Naive thymus-derived CD4-positive, alpha-beta T cell (primary cell): ENCODE measurements at places on chromosomes 6 and 20. TPM values are rescaled to one million over a fixed set of nuclear protein-coding genes. Genes with fewer than 3 reads are reported as not detected.

Gene NDUFAF5
- 29.9 TPM for total RNA-seq

DNA sequence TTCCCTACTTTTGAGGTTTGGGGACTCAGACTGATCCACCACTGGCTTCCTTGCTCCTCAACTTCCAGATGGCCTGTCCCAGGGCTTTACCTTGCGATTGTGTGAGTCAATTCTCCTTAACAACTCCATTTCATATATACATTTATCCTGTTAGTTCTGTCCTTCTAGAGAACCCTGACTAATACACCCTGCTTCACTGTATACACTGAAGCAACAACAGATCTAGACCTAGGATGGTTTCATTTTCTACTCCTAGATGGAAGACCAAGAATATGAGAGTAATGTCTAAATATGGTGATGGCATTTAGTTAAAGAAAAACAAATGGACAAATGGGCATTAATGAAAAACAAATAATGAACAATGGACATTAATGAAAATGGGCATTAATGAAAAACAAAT lies 225.6 kb downstream of the LMBRD1 start:
- H3K27ac ChIP-seq, result no peak overlapping the region
- no peaks in the 10 kb centered on the region for H3K36me3 ChIP-seq
- no peaks in the 10 kb centered on the region for H3K4me1 ChIP-seq
- DNase-seq, result no peak
- no peak overlapping the region for H3K4me3 ChIP-seq

GRCh38 chr6:154441995-154442310 lies 68.5 kb downstream of the CNKSR3 start:
- no peaks in the 10 kb centered on the region for H3K4me1 ChIP-seq
- H3K27ac ChIP-seq, result no peak overlapping the region
- no peaks in the 10 kb centered on the region for H3K27me3 ChIP-seq

Gene PPIL6
- 0.58 TPM for total RNA-seq

Gene CUL7
- 11.6 TPM for total RNA-seq

Gene RBM24
- not detected for total RNA-seq

DNA sequence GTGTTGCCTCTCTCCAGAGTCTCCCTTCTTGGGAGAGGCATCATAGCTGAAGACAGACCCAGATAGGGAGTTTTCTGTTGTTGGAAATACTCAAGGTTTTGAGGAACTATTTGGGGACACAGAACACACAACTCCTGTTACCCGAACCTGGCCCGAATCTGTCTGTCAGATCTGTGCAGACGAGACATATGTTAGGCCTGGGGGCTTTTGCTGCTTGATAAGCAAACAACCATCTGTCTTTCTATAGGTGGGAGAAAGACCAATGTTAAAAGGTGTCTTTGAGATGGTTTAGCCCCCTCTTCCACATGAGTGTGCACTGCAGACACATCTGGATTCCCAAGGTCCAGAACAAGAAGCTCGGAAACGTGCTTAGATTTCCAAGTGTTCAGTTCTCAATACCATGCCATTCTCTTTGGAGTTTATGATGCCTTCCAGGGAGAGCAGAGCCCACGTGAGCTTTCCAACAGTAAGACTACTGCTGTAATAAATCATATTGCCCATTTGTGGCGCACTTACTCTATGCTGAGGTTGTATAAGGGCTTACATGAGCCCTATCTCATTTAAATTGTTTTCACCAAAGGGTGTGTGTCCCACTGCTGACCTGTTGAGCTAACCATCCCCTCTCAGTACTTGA lies 3.8 kb upstream of the STX16 start:
- H3K36me3 ChIP-seq, result no peaks in the 10 kb centered on the region
- H3K27me3 ChIP-seq, result no peaks in the 10 kb centered on the region
- H3K4me1 ChIP-seq, result peaks cover 4% of the 10 kb centered on the region
- no peak overlapping the region for H3K4me3 ChIP-seq
- no peak for DNase-seq
- no peak overlapping the region for H3K27ac ChIP-seq

DNA sequence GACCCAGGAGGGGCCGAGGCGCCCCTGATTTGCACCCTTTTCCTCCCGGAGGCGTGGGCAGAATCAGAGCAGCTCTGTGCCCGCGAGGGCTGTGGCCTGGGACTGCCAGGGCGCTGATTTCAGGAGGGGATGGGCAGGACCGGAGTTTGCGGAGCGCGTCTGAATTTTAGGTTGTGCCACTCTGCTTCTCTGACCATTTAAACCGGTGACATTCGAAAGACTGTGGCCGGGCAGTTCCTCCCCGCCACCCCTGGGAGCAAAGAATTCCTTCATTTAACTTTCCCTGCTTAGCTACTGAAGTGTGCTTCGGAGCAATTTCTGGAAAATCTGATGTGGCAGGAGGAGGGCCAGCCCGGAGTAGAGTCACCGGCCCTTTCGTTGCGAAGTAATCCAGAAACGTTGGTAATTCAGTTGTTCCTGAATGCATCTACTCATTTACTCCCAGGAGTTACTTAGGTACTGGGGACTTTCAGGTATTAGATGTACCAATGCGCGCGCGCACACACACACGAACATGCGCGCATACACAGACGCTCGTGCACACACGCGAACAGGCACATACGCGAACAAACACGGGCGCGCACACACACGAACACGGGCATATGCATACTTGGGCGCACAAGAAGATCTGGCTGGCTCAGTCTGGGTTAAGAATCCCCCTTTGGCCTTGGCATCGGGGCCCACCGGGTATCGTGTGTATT lies 568 bp downstream of the CCDC170 start:
- H3K4me1 ChIP-seq, result no peaks in the 10 kb centered on the region
- H3K4me3 ChIP-seq, result no peak overlapping the region
- DNase-seq, result no peak
- H3K36me3 ChIP-seq, result no peaks in the 10 kb centered on the region

GRCh38 chr6:42454428-42454791 lies 2.7 kb upstream of the TRERF1 start:
- H3K4me3 ChIP-seq, result no peak overlapping the region
- no peak for DNase-seq
- H3K27me3 ChIP-seq, result no peaks in the 10 kb centered on the region
- H3K27ac ChIP-seq, result no peak overlapping the region
- H3K4me1 ChIP-seq, result no peaks in the 10 kb centered on the region

DNA sequence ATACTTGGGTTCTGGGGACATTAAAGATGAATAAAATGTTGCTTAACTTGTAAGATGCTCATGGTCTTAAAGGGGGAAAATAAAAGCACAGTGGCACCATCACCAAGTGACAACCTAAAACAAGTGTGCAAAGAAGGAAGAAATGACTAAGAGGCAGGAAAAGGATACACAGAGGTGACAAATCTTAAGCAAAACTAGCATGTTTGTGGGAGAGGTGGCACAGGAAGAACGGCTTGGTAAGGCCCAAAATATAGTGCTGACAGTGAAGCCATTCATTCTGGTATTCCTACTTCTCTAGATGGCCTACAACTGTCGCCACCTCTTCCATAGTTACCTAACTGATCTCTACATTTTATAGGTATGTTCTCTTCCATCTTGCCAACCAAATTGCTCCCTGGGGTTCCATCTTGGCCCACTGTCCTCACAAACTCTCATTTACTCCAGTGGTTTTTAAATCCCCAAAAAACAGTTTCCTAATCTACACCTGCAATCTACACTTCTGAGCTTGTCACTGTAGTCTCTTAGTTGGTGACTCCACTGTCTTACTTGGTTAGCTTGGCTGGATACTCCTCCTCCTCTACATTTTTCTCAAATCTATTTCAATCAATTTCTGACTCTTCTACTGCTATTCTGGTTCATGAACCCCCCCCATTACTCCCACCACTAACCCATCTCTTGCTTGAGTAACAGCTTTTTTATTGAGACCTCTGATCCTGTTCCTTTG lies 33.5 kb downstream of the FAM8A1 start:
- no peaks in the 10 kb centered on the region for H3K27me3 ChIP-seq
- no peak for DNase-seq
- H3K4me1 ChIP-seq, result peaks cover 27% of the 10 kb centered on the region
- H3K4me3 ChIP-seq, result no peak overlapping the region
- H3K27ac ChIP-seq, result no peak overlapping the region

- no peaks in the 10 kb centered on the region for H3K36me3 ChIP-seq
- H3K27ac ChIP-seq, result no peak overlapping the region
- peaks cover 5% of the 10 kb centered on the region for H3K4me1 ChIP-seq
- H3K4me3 ChIP-seq, result no peak overlapping the region
- no peak for DNase-seq
Observed at GRCh38 chr20:516799-517198, 26.8 kb downstream of the CSNK2A1 start.

Gene CASS4
- total RNA-seq, result 16.9 TPM

DNA sequence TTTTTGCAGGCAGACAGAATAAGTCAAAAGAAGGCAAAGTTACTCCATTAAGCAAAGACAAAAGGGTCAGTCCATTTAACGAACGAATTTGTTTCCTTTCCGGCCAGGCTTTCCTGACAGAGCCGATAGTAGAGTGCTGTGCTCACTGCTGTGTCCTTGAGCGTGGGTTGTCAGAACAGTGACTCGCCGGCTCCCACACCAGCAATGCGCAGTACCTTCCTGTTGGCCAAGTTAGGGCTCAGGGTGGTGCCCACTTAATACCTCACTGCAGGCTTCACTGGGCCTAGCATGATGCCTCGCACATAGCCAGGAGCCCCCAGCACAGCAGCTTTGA lies 294.7 kb downstream of the FOXC1 start:
- no peaks in the 10 kb centered on the region for H3K36me3 ChIP-seq
- DNase-seq, result no peak
- H3K4me1 ChIP-seq, result no peaks in the 10 kb centered on the region
- no peak overlapping the region for H3K4me3 ChIP-seq
- H3K27me3 ChIP-seq, result no peaks in the 10 kb centered on the region

- no peak for DNase-seq
- H3K4me3 ChIP-seq, result no peak overlapping the region
- H3K27me3 ChIP-seq, result no peaks in the 10 kb centered on the region
- no peaks in the 10 kb centered on the region for H3K36me3 ChIP-seq
Observed at GRCh38 chr6:75693534-75693933, 55.5 kb upstream of the MYO6 start.

Gene PKHD1
- not detected for total RNA-seq

- DNase-seq, result no peak
- no peaks in the 10 kb centered on the region for H3K4me1 ChIP-seq
- H3K4me3 ChIP-seq, result no peak overlapping the region
- no peaks in the 10 kb centered on the region for H3K36me3 ChIP-seq
Observed at GRCh38 chr6:20441921-20442320, 40.2 kb downstream of the E2F3 start.

GRCh38 chr20:31679357-31680285 lies 41.9 kb downstream of the COX4I2 start:
- H3K27me3 ChIP-seq, result no peaks in the 10 kb centered on the region
- H3K4me1 ChIP-seq, result peaks cover 58% of the 10 kb centered on the region
- DNase-seq, result no peak
- no peaks in the 10 kb centered on the region for H3K36me3 ChIP-seq
- H3K27ac ChIP-seq, result peak overlapping the region; percentile 53

DNA sequence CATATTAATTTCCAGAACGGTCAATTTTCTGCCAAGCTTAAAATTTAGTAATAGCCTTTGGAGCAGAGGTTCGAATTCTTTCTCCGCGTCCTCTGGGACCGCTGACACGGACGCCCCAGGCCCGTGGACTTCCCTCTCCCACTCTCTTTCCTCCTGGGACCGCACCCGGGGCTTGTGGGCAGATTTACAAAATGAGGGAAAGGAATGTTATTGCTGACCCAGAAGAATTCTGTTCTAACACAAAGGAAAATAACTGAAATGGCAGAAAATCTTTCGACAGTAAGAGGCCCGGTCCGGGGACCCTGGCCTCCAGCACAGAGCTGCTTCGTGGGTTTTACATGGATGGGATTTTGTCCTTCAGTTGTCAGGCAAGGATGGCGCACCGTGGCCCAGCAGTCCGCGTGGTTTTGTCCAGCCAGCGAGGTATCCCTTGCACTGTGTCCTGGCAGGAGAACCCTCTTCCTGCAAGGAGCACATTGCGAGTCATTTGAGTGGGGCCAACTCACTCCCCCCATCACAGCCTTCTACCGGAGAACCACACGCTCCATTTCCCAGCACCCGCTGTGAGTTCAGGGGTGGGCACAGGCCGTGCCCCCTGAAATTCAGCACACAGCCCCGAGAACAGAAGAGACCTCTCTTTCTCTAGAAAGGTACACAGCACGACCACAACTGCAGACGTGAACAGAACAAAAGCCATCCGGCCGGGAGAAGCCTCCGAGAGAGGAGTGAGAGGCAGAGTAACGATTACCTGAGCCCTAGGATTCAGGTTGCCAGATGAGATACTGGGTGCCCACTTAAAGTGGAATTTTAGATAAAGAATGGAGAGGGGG lies 106.0 kb upstream of the AFDN start:
- H3K36me3 ChIP-seq, result no peaks in the 10 kb centered on the region
- no peaks in the 10 kb centered on the region for H3K27me3 ChIP-seq
- H3K4me1 ChIP-seq, result no peaks in the 10 kb centered on the region
- no peak overlapping the region for H3K4me3 ChIP-seq
- no peak for DNase-seq
- no peak overlapping the region for H3K27ac ChIP-seq

Gene SLC22A1
- total RNA-seq, result 0.39 TPM

Gene TPX2
- total RNA-seq, result 0.96 TPM

GRCh38 chr20:58614984-58615760 lies 35.9 kb upstream of the STX16 start:
- no peak overlapping the region for H3K4me3 ChIP-seq
- H3K4me1 ChIP-seq, result no peaks in the 10 kb centered on the region
- no peaks in the 10 kb centered on the region for H3K36me3 ChIP-seq
